ENCODE measurements at places on chromosomes 1 and 21.

DNA sequence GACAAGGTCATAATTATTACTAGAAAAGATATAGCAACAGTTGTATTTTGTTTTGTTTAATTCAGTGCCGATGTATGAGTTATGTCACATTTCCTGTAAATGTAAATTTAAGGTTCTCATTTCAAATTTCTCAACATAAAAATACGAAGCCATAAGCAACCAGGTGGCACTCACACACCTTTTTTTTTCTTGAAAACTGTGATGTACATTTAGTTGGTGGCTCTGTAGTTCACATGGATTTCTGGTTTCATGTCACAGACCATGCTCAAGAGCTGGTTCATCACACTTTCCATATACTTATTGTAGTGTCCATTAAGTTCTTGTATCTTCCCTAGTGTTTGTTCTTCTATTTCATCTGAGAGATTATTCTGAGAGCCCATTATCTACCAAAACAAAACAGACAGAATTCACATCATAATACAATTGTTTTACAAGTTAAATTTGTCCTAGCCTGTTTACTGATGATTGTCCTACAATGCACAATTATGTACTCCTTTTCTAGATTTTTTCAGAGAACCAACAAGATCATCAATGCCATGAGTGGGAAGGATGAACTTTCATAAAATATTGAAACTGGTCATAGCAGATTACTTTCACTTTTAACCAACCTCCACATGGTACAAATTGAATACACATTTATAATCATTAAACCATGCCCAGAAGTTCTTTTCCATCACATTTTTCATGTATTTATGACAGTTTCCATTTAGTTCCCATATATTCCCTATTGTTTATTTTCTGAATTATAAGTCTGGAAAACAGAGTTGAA is 17.1 kb downstream of the ATP6V1G3 start:
- no peaks in the 10 kb centered on the region for H3K27me3 ChIP-seq
- no peak overlapping the region for H3K27ac ChIP-seq
- H3K4me3 ChIP-seq: no peak overlapping the region
- peaks cover 10% of the 10 kb centered on the region for H3K4me1 ChIP-seq
- H3K36me3 ChIP-seq: no peaks in the 10 kb centered on the region

DNA sequence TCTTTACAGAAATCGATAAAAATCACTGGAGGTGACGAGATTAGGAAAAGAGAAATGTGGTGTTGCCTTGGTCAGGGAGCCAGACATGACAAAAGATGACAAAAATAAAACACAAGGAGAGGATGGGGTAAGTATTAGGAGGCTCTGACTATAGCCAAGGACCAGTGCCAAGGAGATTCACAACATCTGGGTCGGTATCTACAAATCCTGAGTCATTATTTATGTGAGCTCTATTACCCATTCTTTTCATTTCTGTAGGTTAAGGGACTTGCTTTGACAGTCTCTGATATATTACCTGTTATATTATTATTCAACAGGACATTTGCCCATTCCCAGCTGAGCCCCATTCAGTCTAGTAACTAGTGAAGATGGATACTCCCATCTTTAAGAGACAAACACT is 120.8 kb downstream of the TYW3 start:
- H3K36me3 ChIP-seq: no peaks in the 10 kb centered on the region
- no peak overlapping the region for H3K27ac ChIP-seq
- H3K4me1 ChIP-seq: no peaks in the 10 kb centered on the region
- no peak overlapping the region for H3K4me3 ChIP-seq
- DNase-seq: no peak

DNA sequence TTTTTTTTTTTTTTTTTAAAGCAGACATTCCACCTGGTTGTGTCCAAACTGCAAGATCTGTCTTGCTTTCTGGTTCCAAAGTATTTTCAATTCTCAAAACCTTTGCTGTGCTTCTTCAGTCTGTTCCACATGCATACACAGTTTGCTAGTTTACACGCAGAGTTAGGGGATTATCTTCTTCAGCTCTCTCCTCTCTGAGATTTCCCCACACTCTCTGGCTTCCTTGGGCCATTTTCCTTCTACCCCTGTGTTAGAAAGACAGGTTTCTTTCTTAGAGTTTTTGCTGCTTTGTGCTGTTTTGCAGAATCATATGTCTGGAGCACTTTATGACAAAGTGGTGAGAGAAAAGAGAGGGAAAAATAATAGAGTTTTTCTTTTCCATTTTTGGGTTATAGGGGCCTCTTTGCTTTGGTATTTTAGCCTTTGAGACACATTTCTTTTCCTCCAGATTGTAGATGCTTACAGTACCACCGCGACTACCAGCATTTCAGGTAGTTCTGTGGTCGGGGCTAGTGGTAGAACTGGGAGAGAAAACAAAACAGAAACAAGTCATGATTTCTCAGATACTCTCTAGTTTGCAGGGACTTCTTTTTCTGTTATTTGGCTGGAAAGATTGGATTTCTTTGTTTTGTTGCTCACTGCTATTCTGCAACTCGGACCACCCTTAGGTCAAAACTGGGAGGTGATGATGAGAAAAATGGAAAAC is 66.3 kb downstream of the RABGAP1L start:
- H3K4me1 ChIP-seq: no peaks in the 10 kb centered on the region
- H3K27ac ChIP-seq: no peak overlapping the region
- H3K27me3 ChIP-seq: no peaks in the 10 kb centered on the region

DNA sequence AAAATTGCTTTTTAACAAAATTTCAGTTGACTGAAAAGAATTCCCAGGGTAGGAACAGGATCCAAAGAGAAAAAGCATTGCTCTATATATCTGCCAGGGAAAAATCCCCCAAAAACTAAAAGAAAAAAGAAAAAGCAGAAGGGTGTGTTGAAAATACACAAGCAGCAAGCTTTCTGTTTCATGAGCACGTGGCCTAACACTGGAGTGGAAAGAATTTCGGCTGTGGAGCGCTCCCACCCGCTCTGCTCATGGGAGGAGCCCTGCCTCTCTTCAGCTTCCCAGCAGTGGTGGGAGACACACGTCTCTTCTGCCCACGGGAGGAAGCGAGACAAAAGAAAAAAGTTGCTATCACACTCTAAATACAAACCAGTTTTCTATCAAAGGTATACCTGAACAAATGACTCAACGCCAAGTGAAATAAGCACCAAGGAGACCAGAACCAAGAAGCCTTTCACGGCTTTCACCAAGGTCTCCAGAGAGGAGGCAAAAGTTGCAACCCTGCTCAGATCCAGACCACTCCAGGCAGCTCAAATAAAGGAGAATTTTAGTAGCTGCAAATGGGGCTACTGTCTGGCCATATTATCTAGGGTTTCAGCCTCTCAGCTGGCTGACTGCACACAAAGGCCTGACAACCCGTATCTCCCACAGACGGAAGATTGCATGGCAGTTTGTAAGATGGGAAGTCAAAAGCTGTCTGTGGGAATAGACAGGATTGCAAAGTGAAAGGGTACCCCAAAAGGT is 29.5 kb upstream of the ZNF496 start:
- no peak overlapping the region for H3K4me3 ChIP-seq
- H3K27me3 ChIP-seq: peaks cover 1% of the 10 kb centered on the region
- DNase-seq: no peak
- no peak overlapping the region for H3K27ac ChIP-seq
- H3K36me3 ChIP-seq: no peaks in the 10 kb centered on the region

DNA sequence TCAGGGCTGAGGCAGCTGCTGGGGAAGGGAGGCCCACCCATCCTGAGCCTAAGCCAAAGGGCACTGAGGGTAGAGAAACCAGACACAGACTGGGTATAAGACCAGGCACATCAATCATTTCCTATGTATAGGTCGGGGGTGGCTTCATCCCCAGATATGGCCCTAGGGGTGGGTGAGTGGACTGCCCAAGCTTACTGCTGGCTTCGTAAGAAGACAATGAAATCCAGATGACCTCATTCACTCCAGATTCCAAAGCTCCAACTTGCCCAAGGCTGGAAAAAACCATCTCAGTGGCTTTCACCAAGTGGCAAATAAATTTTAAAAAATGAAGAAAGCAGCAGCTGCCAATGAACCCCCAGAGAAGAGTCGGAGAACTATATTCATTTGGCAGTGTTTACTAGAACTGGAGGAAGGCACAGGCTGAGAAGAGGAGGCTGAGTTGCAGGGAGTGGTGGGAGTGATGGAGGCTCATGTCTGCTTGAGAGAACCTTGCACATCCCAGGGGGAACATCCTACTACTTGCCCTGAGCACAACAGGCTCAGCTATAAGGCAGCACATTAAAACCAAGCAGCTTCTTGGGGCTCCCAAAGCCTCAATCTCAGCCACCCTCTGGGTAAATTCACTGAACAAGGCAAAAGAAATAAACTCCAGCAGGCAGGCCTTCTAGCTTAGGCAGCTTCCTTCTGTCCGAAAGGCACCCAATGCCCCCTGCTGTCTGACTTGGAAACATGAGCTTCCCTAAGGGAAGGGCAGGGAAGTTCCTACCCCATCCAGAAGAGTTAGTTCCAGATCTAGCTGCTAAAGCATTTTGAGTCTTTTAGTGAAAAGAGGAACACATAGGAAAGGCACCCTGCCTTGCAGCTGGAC is 14.1 kb downstream of the PEA15 start:
- no peak for DNase-seq
- H3K4me1 ChIP-seq: no peaks in the 10 kb centered on the region
- H3K4me3 ChIP-seq: no peak overlapping the region
- no peaks in the 10 kb centered on the region for H3K27me3 ChIP-seq
- H3K27ac ChIP-seq: no peak overlapping the region

- peaks cover 21% of the 10 kb centered on the region for H3K4me1 ChIP-seq
- H3K4me3 ChIP-seq: no peak overlapping the region
- H3K36me3 ChIP-seq: no peaks in the 10 kb centered on the region
- H3K27me3 ChIP-seq: peaks cover 12% of the 10 kb centered on the region
- DNase-seq: no peak
- no peak overlapping the region for H3K27ac ChIP-seq
Observed at GRCh38 chr1:3687504-3687903, 35.2 kb downstream of the TP73 start.

GRCh38 chr1:208309771-208310170 is 65.6 kb upstream of the PLXNA2 start:
- no peaks in the 10 kb centered on the region for H3K36me3 ChIP-seq
- H3K4me3 ChIP-seq: no peak overlapping the region
- no peaks in the 10 kb centered on the region for H3K4me1 ChIP-seq
- no peak for DNase-seq

DNA sequence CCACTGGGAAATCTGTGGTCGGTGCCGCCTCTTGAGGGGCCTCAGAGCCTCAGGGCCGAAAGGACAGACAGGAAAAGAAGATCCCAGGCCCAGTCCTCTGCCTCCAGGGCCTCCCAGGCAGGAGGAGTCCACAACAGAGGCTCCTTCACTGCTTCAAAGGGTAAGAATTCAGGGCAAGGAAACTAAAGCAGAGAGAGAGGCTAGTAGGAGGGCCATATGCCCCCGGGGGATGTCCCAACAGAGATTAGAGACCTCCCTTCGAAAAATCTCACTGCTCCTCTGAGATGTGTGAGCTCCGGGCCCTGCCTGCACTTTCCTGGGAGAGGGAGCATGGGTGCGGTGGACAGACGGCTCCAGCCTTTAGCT is 465.9 kb downstream of the NPHP4 start:
- no peak overlapping the region for H3K27ac ChIP-seq
- no peaks in the 10 kb centered on the region for H3K27me3 ChIP-seq
- H3K4me1 ChIP-seq: no peaks in the 10 kb centered on the region
- H3K4me3 ChIP-seq: no peak overlapping the region
- no peak for DNase-seq

DNA sequence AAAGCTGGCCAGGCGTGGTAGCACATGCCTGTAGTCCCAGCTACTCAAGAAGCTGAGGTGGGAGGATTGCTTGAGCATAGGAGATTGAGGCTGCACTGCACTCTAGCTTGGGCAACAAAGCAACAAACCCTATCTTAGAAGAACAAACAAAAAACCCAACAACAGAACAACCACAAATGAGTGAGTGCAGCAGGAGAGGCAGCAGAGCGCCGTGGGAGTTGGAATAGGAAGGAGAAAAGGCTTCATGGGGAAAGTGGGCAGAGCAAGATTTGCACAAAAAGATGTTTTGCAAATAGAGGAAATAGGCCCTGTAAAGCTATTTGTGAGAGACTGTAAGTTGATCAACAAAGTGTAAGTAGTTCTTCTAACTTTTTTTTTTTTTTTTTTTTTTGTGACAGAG is 19.6 kb downstream of the SMAP2 start:
- no peak for DNase-seq
- H3K36me3 ChIP-seq: no peaks in the 10 kb centered on the region
- H3K27ac ChIP-seq: no peak overlapping the region

GRCh38 chr1:31373056-31373896 is at the start of gene FABP3:
Gene FABP3 (minus strand): TSS chr1:31373076. CDS start chr1:31373014, 62 bp downstream.
- peak within 1 kb of the TSS; percentile 61 for H3K4me3 ChIP-seq

Measured in H1 (cell line).